ENCODE measurements at places on chromosomes 12 and 14. TPM values are rescaled to one million over a fixed set of nuclear protein-coding genes. Genes with fewer than 3 reads are reported as not detected.

Gene NAV3
- total RNA-seq, result not detected

Gene CLEC2A
- not detected for total RNA-seq

- no peak overlapping the region for H3K4me3 ChIP-seq
- H3K27ac ChIP-seq, result no peak overlapping the region
- H3K36me3 ChIP-seq, result no peaks in the 10 kb centered on the region
- no peaks in the 10 kb centered on the region for H3K27me3 ChIP-seq
- DNase-seq, result no peak
Observed at GRCh38 chr12:6759741-6760140, 6.4 kb upstream of the PTMS start.

- peaks cover 18% of the 10 kb centered on the region for H3K4me1 ChIP-seq
- H3K27me3 ChIP-seq, result no peaks in the 10 kb centered on the region
- no peak overlapping the region for H3K27ac ChIP-seq
- DNase-seq, result no peak
Observed at GRCh38 chr12:123134826-123135225, 16.1 kb downstream of the PITPNM2 start.

GRCh38 chr12:120839503-120839902 lies 64.7 kb downstream of the SPPL3 start:
- H3K27ac ChIP-seq, result no peak overlapping the region
- no peaks in the 10 kb centered on the region for H3K27me3 ChIP-seq
- no peak for DNase-seq
- no peak overlapping the region for H3K4me3 ChIP-seq
- peaks cover 43% of the 10 kb centered on the region for H3K4me1 ChIP-seq
- no peaks in the 10 kb centered on the region for H3K36me3 ChIP-seq
